ENCODE measurements at places on chromosomes 12 and 14.

GRCh38 chr14:59308673-59309072 is 120.2 kb downstream of the DAAM1 start:
- H3K27ac ChIP-seq = no peak overlapping the region
- H3K4me1 ChIP-seq = peaks cover 38% of the 10 kb centered on the region
- no peaks in the 10 kb centered on the region for H3K27me3 ChIP-seq
- no peak overlapping the region for H3K4me3 ChIP-seq

DNA sequence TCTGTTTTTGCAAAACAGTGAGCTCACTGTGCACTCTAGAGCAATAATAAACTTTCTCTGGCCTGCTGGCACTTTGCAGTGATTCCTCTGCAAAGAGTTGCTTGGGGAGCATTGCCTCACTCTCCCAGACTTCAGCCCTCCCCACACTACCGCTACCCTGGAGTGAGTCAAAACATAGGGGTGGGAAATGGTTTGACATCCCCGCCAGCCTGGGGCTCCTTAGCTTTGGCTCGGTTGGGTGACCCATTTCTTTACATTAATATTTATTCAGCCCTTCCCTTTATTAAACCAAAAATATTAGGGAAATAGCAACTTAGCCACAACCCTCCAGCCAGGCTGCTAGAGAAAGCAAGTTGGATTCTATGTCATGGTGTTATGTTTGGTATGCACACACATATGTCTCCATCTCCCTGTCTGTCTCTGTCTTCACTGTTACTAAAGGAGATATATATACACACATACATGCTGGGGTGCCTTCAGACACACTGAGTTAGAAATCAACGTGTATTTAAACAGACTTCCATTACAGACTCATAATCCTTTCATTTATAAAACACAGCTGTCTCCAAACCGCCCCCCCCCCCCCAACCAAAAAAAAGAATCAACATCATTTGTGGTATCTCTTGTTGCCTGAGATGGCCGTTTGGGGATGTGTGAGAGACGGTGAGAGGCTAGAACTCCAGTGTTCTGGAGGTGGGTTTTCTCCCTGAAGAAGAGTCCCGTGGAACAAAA is 3.4 kb upstream of the IRF2BPL start:
- peak; percentile 64 for DNase-seq
- H3K27ac ChIP-seq = peak overlapping the region; percentile 96
- H3K36me3 ChIP-seq = no peaks in the 10 kb centered on the region
- H3K4me1 ChIP-seq = peaks cover 45% of the 10 kb centered on the region
- H3K4me3 ChIP-seq = no peak overlapping the region

DNA sequence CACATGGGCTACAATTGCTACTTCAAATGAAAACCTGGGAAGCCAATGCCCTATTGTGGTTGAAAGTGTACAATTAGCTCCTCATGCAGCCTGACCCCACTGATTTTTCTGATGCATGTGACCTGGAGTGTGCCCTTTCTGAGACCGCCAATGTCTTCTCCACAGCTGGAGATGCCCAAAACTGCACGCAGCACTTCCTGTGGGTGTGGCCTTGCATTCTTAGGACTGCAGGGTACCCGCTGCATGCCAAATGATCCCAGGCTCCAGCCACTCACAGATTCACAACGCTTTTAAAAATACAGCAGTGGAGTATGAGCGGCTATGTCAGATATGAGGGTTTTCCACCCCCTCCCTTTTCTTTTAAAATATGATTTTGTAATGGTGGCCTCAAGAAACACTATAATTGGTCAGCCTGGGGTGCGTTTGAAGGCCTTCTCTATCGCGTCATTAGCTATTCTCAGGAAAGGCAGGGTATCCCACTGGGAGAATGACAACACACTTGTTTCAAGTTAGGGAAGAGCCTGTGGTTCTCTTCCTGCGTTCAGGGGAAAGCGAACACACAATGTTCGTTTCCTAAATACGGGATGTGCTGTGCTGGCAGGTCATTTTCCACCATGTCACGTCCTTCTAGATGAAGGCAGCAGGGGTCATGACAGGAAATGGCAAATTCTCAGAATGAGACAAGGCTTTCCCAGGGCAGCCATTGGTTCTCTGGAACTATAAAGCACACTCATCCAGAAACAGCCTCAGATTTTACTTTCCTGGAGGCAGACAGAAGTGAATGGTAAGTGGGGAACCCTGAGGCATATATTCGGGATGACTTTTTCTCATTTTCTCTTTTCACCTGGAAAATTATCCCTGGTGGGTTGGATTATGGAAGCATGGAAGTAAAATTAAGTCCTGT is at the start of gene APOLD1:
TSS of gene APOLD1 (plus strand) at position 749 of the 904 bp plus-strand sequence. CDS start at position 782, 33 bp downstream.
- no peaks in the 10 kb centered on the region for H3K36me3 ChIP-seq
- H3K27ac ChIP-seq = peak within 1 kb of the TSS; percentile 66
- no peaks in the 10 kb centered on the region for H3K27me3 ChIP-seq
- DNase-seq = no peak
- no peak within 1 kb of the TSS for H3K4me3 ChIP-seq

DNA sequence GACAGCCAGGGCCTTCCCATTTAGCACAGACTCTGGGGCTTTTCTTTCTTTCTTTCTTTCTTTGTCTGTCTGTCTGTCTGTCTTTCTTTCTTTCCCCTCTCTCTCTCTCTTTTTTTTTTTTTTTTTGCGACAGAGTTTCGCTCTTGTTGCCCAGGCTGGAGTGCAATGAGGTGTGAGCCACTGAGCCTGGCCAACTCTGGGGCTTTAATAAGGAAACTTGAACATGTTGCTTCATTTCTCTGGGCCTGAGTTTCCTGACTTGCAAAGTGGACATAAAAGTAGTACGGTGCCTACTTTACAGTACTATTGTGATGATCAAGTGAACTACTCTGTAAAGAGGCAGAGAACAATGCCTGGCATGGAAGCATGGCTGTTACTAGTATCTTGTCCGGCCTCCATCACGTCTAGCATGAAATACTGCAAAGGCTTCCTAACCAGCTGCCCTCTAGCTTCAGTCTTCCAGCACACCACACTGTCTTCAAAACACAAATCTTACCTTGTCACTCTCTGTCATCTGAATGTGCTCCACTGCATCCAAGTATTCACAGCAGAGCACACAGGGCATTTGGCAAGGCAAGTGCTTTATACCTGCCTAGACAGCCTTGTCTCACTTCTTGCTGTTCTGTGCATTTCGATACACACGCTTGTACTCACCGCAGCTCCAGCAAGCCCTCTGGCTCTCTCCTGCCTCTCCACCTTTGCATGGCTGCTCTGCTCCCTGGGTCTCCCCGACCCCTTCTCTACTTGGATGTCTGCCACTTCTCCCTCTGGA is 96.7 kb downstream of the IRF2BPL start:
- no peaks in the 10 kb centered on the region for H3K27me3 ChIP-seq
- no peaks in the 10 kb centered on the region for H3K36me3 ChIP-seq
- H3K27ac ChIP-seq = no peak overlapping the region
- no peak overlapping the region for H3K4me3 ChIP-seq

DNA sequence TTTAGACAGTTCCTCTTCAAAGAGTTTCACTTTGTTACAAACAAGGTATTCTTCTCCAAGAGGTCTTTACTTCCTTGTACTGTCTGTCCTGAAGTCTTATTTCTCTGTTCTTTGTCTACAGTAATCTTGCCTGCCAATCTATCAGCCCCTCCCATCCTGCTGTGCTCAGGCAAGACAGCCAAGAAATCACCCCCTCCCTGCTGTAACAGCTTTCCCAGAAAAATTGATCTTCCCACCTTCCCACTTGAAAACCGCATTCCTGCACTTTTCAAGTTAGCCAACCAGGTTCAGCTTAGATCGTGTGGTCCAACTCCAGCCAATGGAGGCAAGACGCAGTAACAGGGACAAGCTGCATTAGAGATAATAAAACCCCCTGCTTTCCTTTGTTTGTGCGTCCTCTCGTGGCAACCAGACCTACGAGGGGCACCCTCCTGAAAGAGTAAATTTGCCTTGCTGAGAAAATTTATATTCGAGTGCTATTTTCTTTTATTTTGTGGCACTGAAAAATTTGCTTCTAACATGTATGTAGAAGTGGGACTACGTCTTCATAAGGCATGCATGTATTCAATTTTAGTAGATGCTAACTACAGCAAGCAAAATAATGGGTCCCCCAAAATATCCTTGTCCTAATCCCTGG is 46.5 kb upstream of the ESR2 start:
- H3K27ac ChIP-seq = peak overlapping the region; percentile 79
- H3K4me3 ChIP-seq = no peak overlapping the region
- no peaks in the 10 kb centered on the region for H3K27me3 ChIP-seq
- peaks cover 13% of the 10 kb centered on the region for H3K4me1 ChIP-seq
- H3K36me3 ChIP-seq = no peaks in the 10 kb centered on the region
- peak; percentile 8 for DNase-seq

DNA sequence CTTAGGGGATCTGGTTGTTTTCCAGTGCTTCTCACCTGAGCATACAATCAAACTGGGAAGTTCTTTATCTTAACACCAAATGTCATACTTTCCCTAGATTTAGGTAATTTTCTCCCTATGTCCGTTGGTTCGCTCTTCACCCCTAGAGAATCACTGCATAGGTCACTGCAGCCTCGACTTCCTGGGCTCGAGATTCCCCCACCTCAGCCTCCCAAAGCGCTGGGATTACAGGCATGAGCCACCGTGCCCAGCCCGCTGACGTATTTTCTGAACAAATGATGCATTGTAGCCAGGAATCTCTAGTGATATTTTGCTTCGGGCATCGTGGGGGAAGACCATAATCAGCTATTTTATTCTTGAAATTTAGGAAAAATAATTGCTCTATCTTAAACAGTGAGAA is 1.1 kb upstream of the RPL41 start:
- H3K27ac ChIP-seq = peak overlapping the region; percentile 97
- peak overlapping the region; percentile 33 for H3K4me3 ChIP-seq
- H3K36me3 ChIP-seq = no peaks in the 10 kb centered on the region
- DNase-seq = no peak

DNA sequence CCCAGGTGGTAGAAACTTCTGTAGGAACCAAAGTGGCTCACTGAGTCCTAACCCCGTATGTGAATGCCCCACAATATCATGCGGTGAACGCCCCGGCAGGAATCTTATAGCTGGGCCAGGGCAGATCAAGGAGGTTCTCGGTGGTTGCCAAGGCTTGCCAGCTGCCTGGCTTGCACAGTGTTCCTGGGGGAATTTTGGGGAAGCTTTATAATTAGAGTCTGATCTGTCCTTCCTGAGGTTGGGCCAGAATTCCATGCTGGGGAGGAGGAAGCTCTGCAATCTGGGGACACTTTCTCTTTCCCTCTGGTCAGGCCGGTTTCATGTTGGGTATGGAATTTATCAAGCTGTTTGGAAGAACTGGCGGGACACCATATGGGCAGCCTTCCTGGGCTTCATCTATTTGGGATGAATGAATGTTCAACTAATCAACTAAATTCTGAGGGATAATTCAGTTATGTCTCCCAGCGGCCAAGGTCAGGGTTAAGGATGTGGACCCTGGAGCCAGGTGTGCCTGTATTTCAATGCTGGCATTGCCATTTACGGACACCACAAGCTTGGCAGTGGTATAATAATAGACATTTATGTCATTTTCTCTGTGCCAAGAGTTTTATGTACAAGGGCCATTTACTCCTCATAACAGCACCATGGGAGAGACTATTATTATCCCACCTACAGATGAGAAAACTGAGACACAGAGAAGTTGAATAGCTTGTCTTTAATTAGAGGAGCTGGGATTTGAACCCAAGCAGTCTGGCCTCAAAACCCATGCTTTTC is 54.3 kb downstream of the SVOP start:
- no peaks in the 10 kb centered on the region for H3K4me1 ChIP-seq
- H3K36me3 ChIP-seq = no peaks in the 10 kb centered on the region
- no peak overlapping the region for H3K27ac ChIP-seq
- DNase-seq = no peak
- no peaks in the 10 kb centered on the region for H3K27me3 ChIP-seq

- no peaks in the 10 kb centered on the region for H3K36me3 ChIP-seq
- H3K27ac ChIP-seq = no peak overlapping the region
- no peak for DNase-seq
- no peaks in the 10 kb centered on the region for H3K27me3 ChIP-seq
- peaks cover 14% of the 10 kb centered on the region for H3K4me1 ChIP-seq
Measured at GRCh38 chr12:69508621-69509020, 38.4 kb downstream of the FRS2 start.

GRCh38 chr12:94767956-94768355 is 117.6 kb upstream of the TMCC3 start:
- no peaks in the 10 kb centered on the region for H3K36me3 ChIP-seq
- H3K27me3 ChIP-seq = no peaks in the 10 kb centered on the region
- no peak overlapping the region for H3K27ac ChIP-seq

DNA sequence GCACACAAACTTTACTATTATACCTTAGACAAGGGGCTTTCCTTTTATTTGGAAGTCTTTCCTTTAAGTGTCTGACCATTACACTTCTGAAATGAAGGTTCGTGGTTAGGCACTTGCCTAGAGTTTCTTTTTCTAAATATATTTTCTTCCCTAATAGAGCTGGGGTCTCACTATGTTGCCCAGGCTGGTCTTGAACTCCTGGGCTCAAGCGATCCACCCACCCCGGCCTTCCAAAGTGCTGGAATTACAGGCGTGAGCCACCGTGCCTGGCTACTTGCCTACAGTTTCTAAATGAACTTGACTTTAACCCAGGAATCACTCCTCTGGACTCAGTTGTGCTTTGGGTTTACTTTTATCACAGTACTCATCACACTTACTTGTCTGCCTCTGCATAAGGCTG is 57.6 kb downstream of the PEBP1 start:
- H3K27me3 ChIP-seq = no peaks in the 10 kb centered on the region
- H3K4me3 ChIP-seq = no peak overlapping the region
- no peaks in the 10 kb centered on the region for H3K36me3 ChIP-seq
- no peak for DNase-seq

- H3K27me3 ChIP-seq = no peaks in the 10 kb centered on the region
- no peak for DNase-seq
- no peaks in the 10 kb centered on the region for H3K36me3 ChIP-seq
- no peak overlapping the region for H3K27ac ChIP-seq
Measured at GRCh38 chr12:62301080-62301798, 41.0 kb downstream of the USP15 start.

DNA sequence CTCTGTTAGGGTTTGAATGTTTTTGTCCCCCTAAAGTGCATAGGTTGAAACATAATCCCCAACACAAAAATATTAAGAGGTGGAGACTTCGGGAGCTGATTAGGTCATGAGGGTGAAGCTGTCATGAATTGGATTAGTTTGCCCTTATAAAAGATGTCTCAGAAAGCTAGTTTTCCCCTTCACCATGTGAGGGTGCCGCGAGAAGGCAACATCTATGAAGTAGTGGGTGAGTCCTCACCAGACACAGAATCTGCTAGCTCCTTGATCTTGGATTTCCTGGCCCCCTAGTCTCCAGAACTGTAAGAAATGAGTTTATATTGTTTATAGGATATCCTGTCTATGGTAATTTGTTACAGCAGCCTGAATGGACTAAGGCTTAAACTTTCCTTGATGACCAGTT is 301.5 kb upstream of the ATP2B1 start:
- H3K4me1 ChIP-seq = peaks cover 11% of the 10 kb centered on the region
- no peaks in the 10 kb centered on the region for H3K27me3 ChIP-seq
- DNase-seq = no peak
- no peak overlapping the region for H3K4me3 ChIP-seq
